ENCODE measurements at places on chromosomes 7 and 10. TPM values are rescaled to one million over a fixed set of nuclear protein-coding genes. Genes with fewer than 3 reads are reported as not detected.

- no peak for DNase-seq
Observed at GRCh38 chr7:32034052-32034451, 36.2 kb downstream of the PDE1C start.

GRCh38 chr7:98528079-98528478, 89.0 kb upstream of the NPTX2 start:
- DNase-seq, result no peak

Gene SPAG6
- not detected for total RNA-seq

DNA sequence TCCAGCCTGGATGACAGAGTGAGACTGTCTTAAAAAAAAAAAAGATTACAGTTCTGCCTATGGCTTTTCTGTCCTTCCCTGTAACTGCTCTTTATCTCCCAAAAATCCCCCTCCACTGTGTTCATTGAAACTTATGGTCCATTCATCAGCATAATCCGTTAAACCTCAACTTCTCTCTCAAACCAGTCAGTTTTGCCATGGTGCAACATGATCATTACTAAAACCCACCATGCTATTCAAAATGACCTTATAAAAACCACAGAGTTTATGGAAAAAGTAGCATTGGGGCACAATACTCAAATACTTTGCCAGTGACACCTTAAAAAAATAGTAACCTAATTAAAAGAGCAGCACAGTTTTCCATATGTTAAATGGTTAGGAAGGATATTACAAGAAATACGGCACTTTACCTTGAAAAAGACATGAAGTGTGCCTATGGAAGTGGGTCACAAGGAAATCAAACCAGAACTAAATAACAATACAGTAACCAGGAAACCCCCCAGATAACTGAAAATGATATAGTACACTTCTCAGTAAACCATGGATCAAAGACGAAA, 74.0 kb upstream of the ST8SIA6 start:
- no peak for DNase-seq

DNA sequence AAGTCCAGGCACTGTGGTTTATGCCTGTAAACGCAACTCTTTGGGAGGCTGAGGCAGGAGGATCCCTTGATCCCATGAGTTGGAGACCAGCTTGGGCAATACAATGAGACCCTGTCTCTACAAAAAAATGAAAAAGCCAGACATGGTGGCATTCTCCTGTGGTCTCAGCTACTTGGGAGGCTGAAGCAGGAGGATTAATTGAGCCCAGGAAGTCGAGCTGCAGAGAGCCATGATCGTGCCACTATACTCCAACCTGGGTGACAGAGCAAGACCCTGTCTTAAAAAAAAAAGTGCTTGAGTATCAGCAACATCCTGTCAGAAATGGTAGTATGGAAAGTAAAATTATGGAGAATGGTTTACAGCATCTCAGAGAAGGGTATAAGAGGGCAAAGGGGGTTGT, 11.6 kb downstream of the APBB1IP start:
- DNase-seq, result no peak

- no peak for DNase-seq
Observed at GRCh38 chr10:124091646-124092249, 1.6 kb downstream of the CHST15 start.

DNA sequence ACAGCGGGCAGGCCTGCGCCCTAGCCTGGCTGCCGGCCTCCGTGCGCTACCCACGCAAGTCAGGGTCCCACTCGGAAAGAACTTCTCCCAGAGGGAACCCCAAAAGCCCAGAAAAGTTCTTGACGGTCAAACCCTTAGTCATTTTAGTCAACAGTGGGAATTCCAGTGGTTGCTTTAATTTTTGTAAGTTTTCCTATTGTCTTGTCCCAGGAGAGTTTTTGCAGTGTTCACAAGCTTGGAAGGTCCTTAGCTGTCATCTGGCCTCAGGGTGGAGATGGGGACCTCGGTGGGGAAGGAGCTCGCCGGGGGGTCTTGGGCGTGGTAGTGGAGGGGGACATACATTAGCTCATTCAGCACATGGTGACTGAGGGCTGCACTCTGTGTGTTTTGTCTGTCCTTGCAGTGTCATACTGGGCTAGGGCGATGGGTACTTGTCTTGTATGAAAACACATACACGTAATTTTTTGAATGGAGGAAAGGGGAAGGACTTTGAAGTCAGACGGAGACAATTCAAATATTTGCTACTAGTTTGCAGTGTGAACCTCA, 736 bp downstream of the MINDY4 start:
- no peak for DNase-seq

Gene FANK1
- not detected for total RNA-seq

GRCh38 chr10:123413353-123413752, 252.8 kb upstream of the GPR26 start:
- DNase-seq, result no peak

DNA sequence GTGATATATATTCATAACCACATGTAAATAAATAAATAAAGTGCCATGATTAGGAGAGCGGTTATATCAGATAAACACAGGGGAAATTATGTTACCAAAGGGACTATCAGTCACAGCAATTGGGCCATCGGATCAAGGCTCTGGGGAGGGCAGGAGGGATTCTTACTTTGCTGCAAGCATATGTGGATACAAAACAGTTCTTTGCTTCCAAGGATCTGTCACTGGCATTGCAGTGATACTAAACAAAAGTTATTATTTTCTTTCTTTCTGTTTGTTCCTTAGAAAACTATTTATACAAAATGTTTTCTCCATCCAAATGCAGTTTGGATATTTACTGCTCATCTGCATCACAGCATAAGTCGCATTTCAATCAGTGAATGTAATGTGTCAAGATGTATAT, 188.4 kb upstream of the MGMT start:
- DNase-seq, result no peak

Gene SPAM1
- total RNA-seq, result not detected

DNA sequence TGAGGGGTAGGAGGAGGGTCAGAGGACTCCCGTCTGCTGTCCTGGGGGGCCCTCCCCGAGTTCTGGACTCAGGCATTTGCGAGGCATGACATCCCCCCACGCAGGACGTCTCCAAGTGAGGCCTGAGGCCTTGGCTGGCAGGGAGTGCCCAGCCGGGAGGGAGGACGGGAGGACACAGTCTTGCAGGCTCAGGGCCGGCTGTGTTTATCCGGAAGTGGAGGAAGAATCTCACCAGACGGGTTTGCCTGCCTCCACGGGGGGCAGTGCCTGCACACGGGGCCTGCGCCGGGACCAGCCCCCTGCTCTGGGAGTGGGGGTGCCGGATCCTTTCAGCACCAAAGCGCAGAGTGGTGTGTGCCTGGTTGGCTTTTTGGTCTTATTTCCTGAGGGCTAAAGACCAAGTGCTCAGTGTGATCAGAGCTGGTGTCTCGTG, 10.9 kb downstream of the PWWP2B start:
- DNase-seq, result no peak

Gene PIK3CG
- 0.73 TPM for total RNA-seq

Gene TFEC
- 0.81 TPM for total RNA-seq

Gene CACNB2
- total RNA-seq, result 1.6 TPM

Gene SRGN
- 29.1 TPM for total RNA-seq

GRCh38 chr10:33113466-33113865, 155.4 kb upstream of the ITGB1 start:
- no peak for DNase-seq

DNA sequence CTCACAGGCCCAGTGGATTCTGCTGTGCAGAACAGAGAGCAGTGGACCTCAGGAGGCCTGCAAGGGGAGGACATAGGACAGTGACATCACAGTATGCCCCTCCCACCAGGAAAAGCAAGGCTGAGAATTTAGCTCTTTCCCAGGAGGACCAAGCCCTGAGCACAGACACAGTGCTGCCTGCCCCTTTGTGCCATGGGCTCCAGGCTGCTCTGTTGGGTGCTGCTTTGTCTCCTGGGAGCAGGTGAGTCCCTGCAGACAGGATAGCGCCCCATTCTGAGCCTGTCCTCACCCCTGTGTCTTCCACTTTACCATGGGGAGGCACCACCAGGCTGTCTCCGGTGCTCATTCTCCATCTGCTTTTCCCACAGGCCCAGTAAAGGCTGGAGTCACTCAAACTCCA, 63.0 kb upstream of the PRSS58 start:
- DNase-seq, result no peak

Gene ENKUR
- 0.48 TPM for total RNA-seq

Gene EFCAB10
- not detected for total RNA-seq

GRCh38 chr7:80783678-80784327, 135.0 kb downstream of the SEMA3C start:
- DNase-seq, result no peak

DNA sequence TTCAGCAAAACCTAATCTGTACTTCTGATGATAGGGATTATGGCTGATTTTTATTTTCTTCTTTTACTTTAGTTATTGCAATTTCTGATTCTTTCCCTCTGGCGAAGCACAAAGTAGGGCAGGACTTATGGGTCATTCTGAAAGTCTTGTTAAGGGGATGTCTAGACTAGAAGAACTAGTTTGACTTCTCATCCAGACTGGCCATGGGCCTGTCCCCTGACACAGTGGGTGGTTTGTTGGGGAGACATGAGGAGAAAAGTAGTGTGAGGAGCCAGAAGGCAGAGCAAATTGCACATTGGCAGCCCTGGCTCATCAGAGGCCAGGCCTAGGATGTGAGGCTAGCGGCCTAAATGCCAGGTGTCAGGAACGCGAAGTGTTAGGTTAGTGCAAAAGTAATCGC, 152.8 kb downstream of the RTKN2 start:
- DNase-seq, result no peak
